T-helper 1 cell (primary cell): ENCODE measurements at places on chromosomes 4 and X.

GRCh38 chr4:185317880-185318279 lies 77.8 kb downstream of the LRP2BP start:
- DNase-seq, result no peak

GRCh38 chr4:110296892-110297291 lies 98.5 kb upstream of the ELOVL6 start:
- no peak for DNase-seq

- DNase-seq, result no peak
Measured at GRCh38 chr4:16253127-16253960, 27.1 kb upstream of the TAPT1 start.

DNA sequence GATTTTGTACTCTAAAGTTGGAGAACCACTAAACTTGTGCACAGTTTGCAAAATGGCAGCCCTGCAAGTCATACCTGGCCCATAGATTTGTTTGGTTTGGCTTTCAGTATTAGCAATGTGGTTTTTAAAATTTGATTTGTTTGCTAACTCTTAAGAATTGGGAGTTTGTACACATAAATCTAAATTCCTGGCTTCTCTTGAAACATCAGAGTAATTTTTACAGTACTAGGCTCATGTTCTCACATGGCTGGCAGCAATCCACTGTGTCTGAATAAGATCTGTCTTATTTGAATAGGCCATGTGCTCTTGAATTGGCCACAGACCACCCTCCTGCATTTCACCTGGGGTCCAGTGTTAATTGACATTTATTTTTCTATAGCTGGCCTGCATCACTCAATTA lies 21.3 kb downstream of the DIAPH2 start:
- no peak for DNase-seq

- DNase-seq, result peak; percentile 17
Measured at GRCh38 chrX:129772796-129773431, 6.8 kb upstream of the SASH3 start.

DNA sequence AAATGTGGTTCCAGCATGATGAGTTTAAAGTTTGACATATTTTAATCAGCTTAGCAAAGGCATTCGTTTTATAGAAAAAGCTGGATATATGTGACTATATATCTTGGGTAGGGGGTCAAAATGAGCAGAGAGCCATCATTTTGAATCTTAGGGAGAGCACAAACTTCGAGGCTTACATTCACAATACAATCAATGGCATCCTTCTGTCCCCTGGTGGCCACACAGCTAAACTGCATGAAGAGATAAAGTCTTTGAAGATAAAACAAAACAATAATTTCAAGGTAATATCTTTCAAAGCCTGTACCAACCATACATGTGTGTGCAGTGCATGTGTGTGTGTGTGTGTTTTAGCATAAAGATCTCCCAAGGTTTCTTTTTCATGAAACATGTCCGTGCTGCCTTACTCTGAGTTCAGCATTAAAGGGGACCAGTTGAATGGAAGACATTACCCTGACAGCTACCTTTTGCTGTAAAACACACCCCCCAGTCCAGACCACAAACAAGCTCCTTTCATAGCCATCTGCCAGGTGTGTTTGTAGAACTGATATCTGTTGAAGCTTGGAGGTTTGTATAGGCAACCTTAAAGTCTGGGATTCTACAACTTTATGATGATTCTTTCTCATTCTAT lies 22.0 kb downstream of the DYNLT3 start:
- DNase-seq, result peak; percentile 54

DNA sequence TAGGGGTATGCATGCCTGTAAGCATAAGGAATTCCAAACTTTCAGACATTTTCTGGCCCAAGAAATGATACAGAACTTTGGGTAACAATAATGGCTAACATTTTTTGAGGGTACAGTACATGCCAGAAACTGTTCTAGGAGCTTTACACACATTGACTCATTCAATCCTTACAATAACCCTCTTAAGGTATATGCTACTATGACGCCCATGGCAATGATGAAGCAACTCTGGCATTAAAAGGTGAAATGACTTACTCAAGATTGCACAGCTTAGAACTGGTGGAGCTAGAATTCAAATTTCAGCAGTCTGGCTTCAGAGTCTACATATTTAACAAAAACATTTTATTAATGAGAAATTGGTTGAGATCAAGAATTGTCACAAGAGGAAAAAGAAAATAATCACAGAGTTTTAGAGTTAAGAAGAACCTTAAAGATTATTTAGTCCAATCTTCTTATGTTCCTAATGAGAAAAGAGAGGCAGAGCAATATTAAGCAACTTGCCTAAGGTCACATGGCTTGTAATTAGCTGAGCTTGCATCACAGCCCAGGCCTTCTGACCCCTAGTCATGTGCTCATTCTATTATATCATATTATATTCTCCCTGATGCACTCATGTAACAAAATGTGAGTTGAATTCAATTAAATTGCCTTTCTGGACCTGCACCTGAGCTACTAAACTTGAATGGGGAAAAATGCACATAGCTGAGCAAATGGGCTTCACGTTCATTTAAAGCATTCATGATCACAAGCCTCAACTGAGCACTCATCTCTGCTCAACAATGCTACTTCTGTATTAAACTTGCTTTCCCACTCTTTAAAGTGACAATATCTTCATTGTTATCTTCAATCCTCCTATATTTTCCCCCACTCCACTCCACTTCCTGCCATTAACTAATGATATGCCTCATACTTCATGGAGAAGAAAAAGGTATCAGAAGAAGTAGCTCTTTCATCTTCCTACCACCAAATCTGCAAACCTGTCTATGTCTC lies 73.2 kb downstream of the ENOX2 start:
- no peak for DNase-seq

- DNase-seq, result no peak
Measured at GRCh38 chr4:9816285-9816684, 34.9 kb downstream of the DRD5 start.

- DNase-seq, result no peak
Measured at GRCh38 chr4:87567191-87567590, 38.0 kb upstream of the SPARCL1 start.

GRCh38 chr4:55133951-55134350 lies 8.6 kb upstream of the KDR start:
- DNase-seq, result no peak

- no peak for DNase-seq
Measured at GRCh38 chrX:1449036-1449822, 3.5 kb downstream of the ASMTL start.

- DNase-seq, result no peak
Measured at GRCh38 chrX:34578237-34578636, 78.8 kb downstream of the TMEM47 start.

- DNase-seq, result no peak
Measured at GRCh38 chrX:123814343-123814742, 45.5 kb upstream of the XIAP start.

DNA sequence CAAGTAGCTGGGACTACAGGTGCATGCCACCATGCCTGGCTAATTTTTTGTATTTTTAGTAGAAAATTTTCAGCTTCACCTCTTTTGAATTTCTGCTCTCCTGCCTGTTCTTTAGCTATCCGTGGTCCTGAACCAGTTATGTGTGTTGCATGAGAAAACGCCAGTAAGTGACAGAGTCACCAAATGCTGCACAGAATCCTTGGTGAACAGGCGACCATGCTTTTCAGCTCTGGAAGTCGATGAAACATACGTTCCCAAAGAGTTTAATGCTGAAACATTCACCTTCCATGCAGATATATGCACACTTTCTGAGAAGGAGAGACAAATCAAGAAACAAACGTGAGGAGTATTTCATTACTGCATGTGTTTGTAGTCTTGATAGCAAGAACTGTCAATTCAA lies 13.9 kb downstream of the ALB start:
- no peak for DNase-seq

GRCh38 chr4:143514497-143514896 lies 995 bp downstream of the SMARCA5 start:
- DNase-seq, result peak; percentile 8

DNA sequence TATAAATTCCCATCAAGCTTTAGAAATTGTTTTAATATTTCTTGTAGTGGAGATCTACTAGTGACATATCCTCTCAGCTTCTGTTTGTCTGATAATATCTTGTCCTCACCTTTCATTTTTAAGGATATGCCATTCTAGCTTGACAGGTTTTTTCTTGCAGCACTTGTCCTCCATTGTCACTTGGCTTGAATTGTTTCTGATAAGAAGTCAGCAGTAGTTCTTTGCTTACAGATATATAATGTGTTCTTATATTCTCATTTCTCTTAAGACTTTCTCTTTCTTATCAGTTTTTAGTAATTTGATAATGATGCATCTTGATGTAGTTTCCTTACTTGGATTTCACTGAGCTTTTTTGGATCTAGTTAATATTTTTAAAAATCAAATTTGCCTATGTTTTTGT lies 120.6 kb upstream of the NUDT6 start:
- no peak for DNase-seq

DNA sequence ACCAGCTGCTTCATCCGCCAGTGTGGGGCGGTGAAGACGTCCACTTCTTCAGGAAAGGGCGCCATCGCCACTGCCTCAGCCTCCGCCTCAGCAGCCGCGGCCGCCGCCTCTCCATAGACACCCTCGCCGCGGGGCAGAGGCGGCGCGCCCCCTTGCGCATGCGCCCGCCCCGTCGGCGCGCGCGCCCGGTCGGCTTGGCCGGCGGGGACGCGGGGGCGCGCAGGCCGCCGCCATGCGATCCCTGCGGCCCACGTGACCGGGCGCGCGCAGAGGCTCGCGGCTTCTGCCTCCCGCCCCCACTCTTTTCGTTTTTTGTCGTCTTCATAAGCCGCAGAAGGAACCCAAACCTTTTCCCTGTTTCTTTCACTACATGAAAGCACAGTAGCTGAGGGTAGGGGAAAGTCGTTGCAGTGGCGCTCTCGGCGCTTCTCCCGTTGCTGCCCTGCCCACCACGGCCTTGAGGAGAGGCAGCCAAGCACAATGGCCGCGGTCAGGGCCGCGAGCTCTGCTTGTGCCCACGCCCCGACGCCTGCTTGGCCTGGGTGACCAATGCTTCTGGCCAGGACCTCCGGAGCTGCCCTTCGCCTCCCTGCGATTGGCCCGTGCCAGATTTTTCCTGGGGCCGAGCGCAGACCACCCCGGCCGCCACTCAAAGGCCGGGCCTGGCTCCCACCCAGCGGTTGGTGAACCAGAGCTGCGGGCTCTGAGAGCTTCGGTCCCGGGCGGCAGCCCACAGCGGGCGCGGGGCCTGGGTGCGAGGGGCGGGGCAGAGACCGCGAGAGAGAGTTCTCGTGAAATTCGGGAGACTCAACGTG lies at the start of gene FBXL5:
Gene FBXL5, minus strand, starts transcription at position 135 of the 815 bp plus-strand sequence. Its CDS starts 70 bp downstream, at position 65.
- peak; percentile 81 for DNase-seq

GRCh38 chr4:142656178-142656577 lies 189.9 kb downstream of the INPP4B start:
- DNase-seq, result peak; percentile 9

- DNase-seq, result no peak
Measured at GRCh38 chr4:147078362-147078761, 132.7 kb upstream of the TTC29 start.

GRCh38 chr4:168522829-168523489 lies 26.1 kb downstream of the PALLD start:
- DNase-seq, result no peak

DNA sequence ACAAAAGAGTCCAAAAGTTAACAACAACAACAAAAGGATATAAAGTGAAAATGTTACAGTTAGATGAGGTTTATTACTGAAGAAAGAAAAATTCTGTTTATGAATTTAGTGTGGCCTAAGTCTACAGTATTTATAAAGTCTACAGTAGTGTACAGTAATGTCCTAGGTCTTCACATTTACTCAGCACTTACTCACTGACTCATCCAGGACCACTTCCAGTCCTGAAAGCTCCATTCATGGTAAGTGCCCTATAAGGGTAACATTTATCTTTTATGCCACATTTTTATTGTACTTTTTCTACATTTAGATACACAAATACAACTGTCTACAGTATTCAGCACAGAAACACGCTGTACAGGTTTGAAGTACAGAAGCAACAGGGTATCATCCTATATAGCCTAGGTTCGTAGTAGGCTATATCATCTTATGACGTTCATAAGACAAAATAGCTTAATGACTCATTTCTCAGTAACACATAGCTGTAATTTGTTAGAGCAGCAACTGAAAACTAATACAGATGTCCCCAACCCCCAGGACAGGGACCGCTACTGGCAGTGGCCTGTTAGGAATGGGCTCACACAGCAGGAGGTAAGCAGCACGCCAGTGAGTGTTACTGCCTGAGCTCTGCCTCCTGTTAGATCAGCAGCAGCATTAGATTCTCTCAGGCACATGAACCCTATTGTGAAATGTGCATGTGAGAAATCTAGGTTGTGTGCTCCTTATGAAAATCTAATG lies 61.3 kb downstream of the CENPC start:
- peak; percentile 28 for DNase-seq

DNA sequence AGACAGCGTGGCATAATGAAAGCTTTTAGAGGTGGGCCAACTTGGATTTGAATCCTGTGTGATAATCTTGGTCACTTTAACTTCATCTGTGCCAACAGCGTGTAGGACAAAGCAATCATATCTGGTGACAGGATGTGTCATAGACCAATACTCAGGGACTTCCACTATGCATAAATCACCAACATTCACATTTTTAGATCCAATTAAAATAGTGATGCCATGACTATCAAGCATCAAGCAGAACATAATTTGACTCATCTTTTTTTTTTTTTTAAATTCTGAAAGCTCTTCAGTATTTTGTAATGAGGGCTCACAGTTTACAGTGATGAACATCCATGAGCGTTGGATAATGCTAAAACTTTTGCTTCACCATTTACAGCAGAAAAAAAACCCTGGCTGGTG lies 27.3 kb upstream of the RAPGEF2 start:
- no peak for DNase-seq

GRCh38 chrX:30822068-30822681 lies 66.9 kb downstream of the TAB3 start:
- no peak for DNase-seq

GRCh38 chr4:133498149-133498548 lies 349.1 kb downstream of the PCDH10 start:
- no peak for DNase-seq

DNA sequence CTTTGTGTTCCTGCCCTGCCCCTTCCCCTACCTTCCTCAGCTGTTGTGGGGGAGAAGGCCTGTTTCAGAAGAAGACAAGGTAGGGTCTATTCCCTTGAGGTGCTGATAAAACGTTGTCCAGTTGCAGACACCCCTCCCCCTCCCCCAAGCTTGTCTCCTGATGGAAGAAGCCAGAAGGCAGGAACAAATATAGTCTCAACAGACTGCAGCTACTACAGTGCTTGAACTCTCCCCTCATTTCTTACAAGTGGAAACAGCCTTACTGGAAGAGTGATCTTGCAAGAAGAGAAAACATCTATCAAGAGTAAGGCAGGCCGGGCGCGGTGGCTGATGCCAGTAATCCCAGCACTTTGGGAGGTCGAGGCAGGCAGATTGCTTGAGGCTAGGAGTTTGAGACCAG lies 11.0 kb upstream of the MAP7D3 start:
- no peak for DNase-seq

- peak; percentile 61 for DNase-seq
Measured at GRCh38 chr4:6201580-6202091, 1.3 kb upstream of the JAKMIP1 start.

GRCh38 chrX:141732031-141732430 lies 33.5 kb upstream of the SPANXD start:
- DNase-seq, result no peak
